ENCODE measurements at places on chromosomes 11 and 22.

DNA sequence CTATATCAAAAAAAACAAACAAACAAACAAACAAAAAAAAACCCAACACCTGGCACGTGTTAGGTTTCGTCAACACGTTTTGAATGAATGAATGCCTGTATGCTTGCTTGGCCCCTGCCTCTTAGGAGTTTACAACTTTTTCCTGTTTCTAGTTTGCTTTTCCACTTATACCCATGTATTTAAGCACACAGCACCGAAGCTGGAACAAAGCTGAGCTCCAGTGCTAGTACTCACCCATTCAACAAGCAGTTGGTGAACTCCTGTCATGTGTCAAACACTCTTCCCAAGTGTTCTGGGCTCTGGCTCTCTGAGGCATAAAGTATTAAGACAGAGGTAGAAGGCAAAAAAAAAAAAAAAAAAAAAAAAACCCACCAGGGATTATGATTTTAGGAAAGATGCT is 599.3 kb downstream of the BUD13 start:
- DNase-seq = no peak

- DNase-seq = no peak
Observed at GRCh38 chr11:119952441-119952840, 185.5 kb downstream of the TRIM29 start.

DNA sequence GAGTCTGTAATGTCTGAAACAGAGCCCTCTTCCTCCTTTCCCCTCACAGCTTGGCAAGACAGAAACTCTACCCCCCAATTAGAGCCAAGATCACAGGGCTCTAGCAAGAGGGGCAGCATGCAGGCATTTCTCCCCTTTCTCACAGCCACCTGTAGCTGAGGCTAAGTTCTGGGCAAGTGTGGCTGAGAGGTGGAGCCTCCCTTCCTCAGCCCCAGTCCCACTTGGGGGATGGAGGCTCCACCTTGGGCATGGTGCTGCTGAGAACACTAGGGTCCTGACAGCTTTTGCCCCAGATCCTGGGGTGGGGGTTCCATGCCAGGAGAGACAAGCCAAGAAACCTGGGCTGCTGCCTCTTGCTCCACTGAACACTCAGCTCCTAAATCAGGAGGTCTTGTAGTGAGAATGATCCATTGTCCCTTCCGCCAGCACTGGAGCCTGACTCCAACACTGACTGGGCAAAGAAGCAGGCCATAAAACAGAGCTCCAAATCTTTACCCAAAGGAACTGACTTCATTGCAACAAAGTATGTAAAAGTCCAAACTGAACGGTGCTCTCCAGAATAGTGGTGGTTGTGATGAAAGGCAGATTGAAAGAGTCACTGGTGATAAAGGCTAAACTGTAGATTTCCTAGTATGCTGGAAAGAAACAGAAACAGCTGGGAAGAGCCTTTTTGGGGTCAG is 25.6 kb downstream of the NARS2 start:
- DNase-seq = no peak

DNA sequence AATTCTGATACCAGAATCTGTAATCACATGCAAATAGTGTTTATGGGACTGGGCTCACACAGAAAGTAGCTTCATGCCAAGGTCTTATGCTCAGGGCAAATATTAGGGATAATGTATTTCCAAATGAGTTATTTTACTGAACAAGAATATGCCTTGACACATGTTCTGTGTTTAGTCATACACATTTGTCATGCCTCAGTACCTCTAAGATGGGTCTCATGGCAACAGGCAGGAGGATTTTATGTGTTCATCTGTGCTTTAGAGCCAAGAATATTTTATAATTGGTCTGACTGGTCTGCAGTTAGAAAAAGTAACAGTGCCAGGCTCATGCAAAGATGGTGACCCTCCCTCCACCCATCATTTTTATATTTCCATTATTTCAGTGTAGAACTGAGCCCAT is 49.1 kb downstream of the JAM3 start:
- no peak for DNase-seq

GRCh38 chr11:80297858-80298632 is 857.2 kb upstream of the TENM4 start:
- peak; percentile 3 for DNase-seq
